ENCODE measurements at places on chromosomes 11 and 22.
A peak's percentile ranks its signal among the peaks of the same experiment; 100 is the strongest.

GRCh38 chr22:43474161-43475101 is 62.6 kb downstream of the MPPED1 start:
- no peak for DNase-seq

GRCh38 chr11:106996691-106997090 is 21.6 kb downstream of the GUCY1A2 start:
- no peak for DNase-seq

DNA sequence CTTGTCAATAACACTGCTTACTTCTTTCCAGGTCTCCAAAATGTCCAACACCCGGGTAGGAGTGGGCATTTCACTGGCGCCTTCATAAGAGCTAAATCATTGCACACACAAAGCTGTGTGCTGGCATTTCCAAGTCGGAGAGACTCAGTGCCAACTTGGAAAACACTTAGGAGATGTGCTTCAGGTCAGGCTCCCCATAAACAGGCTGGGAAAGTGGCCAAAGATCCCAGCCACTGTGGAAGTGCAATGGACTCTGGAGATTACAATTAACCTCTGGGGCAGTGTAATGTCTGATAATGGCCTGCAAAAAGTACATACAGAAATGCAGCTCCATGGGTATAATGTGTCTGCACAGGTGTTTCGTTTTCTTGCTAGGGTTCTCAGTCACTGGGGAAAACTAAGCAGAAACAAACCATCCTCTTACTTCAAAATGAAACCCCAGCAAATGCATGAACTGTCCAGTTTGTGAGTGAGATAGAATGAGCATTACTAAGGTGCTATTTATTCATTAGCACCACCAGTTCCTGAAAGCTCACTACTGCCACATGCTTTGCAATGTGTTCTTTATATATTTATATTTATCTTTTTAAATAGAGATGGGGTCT is 79.0 kb downstream of the ABTB2 start:
- DNase-seq: no peak

DNA sequence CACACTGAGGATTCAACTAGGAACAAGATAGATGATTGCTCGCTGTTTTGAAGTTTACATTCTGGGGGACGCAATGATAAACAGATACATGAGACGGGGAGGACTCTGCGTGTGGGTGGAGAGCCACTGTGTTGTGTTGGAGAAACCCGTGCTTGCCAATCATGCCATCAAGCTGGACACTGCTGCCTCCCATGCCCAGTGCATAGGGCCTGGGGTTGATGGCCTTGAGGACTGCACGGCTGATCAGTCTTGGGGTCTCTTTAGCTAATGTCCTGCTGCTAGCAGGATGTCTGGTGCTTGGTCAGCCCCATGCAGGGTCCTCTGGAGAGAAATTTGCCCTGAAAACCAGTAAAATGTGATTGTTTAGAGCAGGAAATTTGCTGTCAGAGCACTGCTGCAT is 221.2 kb upstream of the B3GAT1 start:
- no peak for DNase-seq

DNA sequence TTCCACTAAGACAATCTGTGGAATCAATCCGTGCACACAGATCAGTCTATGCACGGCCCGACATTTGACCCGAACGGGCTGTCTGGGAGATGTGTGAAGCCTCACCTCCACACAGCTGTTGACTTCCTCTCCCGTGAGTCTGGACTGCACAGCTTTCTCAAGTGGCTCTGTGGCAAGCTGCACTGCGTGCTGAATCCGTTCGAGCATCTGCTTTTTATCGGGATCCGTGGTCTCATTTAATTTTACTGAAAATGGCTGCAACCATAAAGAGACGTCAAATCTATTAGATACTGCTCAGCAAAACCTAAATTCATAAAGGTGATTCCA is 19.3 kb downstream of the CARS1 start:
- no peak for DNase-seq

DNA sequence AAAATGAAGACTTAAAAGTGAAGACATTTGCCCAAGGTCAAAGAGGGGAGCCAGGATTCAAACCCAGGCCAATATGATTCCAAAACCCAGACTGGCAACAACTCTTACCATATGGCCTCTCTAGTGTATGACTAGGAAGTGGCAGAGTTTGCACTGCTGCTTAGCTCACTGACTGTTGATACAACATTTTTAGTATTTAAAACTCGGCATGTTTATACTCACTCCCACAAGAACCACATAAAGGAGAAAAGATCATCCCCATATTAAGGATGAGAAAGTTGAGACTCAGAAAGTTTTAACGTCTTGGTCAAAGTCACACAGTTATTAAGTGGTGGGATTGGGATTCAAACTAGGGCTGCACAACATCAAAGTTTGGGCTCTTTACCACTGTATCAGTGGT is 81.7 kb downstream of the CCDC34 start:
- DNase-seq: no peak

DNA sequence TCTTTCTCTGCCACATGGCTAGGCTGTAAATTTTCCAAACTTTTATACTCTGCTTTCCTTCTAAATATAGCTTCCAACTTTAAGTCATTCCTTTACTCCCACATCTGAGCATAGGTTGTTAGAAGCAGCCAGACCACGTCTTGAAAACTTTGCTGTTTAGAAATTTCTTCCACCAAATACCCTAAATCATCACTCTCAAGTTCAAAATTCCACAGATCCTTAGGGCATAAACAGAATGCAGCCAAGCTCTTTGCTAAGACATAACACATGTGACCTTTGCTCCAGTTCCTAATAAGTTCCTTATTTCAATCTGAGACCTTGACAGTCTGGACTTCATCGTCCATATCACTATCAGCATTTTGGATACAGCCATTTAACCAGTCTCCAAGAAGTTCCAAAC is 749.9 kb downstream of the METTL15 start:
- DNase-seq: no peak

DNA sequence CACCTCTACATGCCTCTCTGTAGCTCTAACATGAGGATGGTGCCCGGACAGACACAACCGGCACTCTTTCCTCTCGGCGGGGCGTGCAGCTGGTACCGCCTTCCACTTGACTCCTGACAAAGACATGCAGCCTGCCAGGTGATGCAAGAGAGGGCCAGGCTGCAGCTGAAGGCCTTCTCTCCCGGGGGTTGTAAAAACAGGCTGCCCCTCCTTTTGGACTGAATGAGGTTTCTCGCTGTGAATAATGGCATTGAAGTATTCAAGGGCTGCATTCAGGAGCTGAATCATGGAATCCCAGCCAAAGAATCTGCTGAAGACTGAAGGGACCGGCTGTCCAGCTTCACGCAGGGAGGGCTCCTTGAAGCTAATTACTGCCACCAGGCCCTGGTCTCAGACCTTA is 110.9 kb downstream of the GALNT18 start:
- DNase-seq: peak; percentile 81

- DNase-seq: no peak
Measured at GRCh38 chr11:44671234-44671633, 55.5 kb upstream of the TSPAN18 start.

GRCh38 chr11:67439321-67440228 is 2.1 kb upstream of the PTPRCAP start:
- no peak for DNase-seq

- DNase-seq: no peak
Measured at GRCh38 chr11:111528557-111528956, 12.0 kb upstream of the LAYN start.

GRCh38 chr11:111299101-111300026 is 1.0 kb downstream of the POU2AF3 start:
- no peak for DNase-seq

Measured in NCI-H748 treated with DMSO at 0.1 percent for 48 hours (cell line).